Activated B cell treated with CpG ODN at 0.5 μM for 24 hours (primary cell): ENCODE measurements at places on chromosomes 3 and 15. TPM values are rescaled to one million over a fixed set of nuclear protein-coding genes. Genes with fewer than 3 reads are reported as not detected.

- no peak overlapping the region for H3K4me3 ChIP-seq
- peaks cover 31% of the 10 kb centered on the region for H3K4me1 ChIP-seq
- H3K27me3 ChIP-seq = no peaks in the 10 kb centered on the region
- no peak for DNase-seq
- no peak overlapping the region for H3K27ac ChIP-seq
These were observed 117.6 kb downstream of the TBL1XR1 start for GRCh38 chr3:177079684-177080083.

- no peak overlapping the region for H3K4me3 ChIP-seq
- DNase-seq = no peak
- H3K36me3 ChIP-seq = peaks cover 27% of the 10 kb centered on the region
- H3K27me3 ChIP-seq = peaks cover 6% of the 10 kb centered on the region
These were observed 5.1 kb upstream of the MUC20 start for GRCh38 chr3:195715583-195716266.

- DNase-seq = no peak
- no peak overlapping the region for H3K27ac ChIP-seq
- no peaks in the 10 kb centered on the region for H3K4me1 ChIP-seq
- no peaks in the 10 kb centered on the region for H3K36me3 ChIP-seq
These were observed 343.8 kb upstream of the FRG2C start for GRCh38 chr3:75320369-75320768.

GRCh38 chr15:29638781-29639180 lies 183.5 kb downstream of the TJP1 start:
- no peak overlapping the region for H3K4me3 ChIP-seq
- H3K27me3 ChIP-seq = no peaks in the 10 kb centered on the region
- no peaks in the 10 kb centered on the region for H3K36me3 ChIP-seq
- H3K4me1 ChIP-seq = no peaks in the 10 kb centered on the region
- no peak overlapping the region for H3K27ac ChIP-seq

- H3K4me3 ChIP-seq = peak overlapping the region; percentile 52
- peaks cover 33% of the 10 kb centered on the region for H3K4me1 ChIP-seq
- H3K27me3 ChIP-seq = peaks cover 8% of the 10 kb centered on the region
- H3K36me3 ChIP-seq = no peaks in the 10 kb centered on the region
These were observed 43.0 kb upstream of the TLE3 start for GRCh38 chr15:70140543-70141375.

GRCh38 chr15:78390826-78391225 lies 47.2 kb upstream of the IREB2 start:
- no peaks in the 10 kb centered on the region for H3K4me1 ChIP-seq
- H3K27me3 ChIP-seq = peaks cover 18% of the 10 kb centered on the region
- no peaks in the 10 kb centered on the region for H3K36me3 ChIP-seq
- H3K27ac ChIP-seq = no peak overlapping the region
- DNase-seq = no peak

The FGF12 gene
- total RNA-seq = not detected in 2 replicates

The FBXW12 gene
- not detected in 2 replicates for total RNA-seq

DNA sequence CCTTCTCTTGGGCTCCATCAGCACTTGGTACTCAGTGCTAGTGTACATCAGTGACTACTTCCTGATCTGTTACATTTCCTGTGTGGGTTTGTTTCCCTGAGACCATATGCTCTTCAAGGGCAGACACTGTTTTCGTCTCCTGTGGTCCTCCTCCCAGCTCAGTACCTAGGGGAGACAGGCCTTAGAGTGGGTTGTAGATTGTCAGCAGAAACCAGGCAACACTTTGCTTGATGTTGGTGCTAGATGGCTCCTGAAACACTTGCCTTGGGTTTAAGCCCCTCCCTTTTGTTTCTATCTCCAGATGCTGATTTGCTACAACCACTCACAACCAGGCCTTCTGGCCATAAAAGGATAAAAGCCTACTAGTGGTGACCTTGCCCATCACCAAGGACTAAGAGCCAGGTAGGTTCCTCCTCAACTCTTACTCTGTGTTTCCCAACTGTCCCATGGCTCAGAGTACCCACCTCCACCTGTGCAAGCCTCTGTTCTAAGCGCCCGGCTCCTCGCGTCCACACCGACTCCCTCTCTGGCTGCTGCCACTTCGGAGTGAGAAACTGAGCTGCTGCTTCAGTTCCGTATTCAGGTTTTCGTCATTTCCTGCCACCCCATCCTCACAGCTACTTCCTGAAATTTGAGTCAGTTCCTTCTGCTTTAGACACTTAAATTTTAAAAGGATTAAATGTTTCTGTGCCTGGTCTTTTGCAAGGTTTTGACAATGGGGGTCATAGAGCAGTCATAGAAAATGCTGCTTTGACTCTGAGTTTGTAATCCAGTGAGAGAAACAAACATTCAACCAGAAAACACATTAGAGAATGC lies at the start of gene HCLS1:
Gene HCLS1 (minus strand): TSS at position 548 of the 816 bp plus-strand sequence. CDS start 2,556 bp downstream, outside the sequence.
- DNase-seq = peak; percentile 73
- peaks cover 55% of the 10 kb centered on the region for H3K4me1 ChIP-seq

The RARB gene
- not detected in 2 replicates for total RNA-seq

- H3K4me3 ChIP-seq = no peak overlapping the region
- no peaks in the 10 kb centered on the region for H3K36me3 ChIP-seq
- no peak overlapping the region for H3K27ac ChIP-seq
- H3K4me1 ChIP-seq = no peaks in the 10 kb centered on the region
These were observed 33.7 kb upstream of the RBMS3 start for GRCh38 chr3:29247088-29247745.

DNA sequence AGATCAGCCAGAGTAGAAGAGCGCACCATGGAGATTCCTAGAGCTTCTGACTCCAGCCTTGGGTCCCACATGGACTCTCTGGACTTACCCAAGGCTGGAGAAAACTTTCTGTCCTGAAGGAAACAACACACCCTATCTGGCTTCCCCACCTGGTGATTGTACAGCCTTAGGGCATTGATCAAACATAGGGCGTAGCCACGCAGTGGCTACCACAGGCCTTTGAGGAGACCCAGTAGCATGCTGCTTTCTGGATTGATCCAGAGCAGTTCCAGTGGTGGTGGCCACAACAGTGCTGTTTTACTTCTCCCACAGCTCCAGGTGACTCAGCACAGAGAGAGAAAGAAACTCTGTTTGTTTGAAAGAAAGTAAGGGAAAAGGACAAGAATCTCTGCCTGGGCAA lies 23.5 kb downstream of the PYDC2 start:
- H3K27me3 ChIP-seq = peaks cover 5% of the 10 kb centered on the region
- H3K36me3 ChIP-seq = no peaks in the 10 kb centered on the region
- no peak for DNase-seq
- H3K4me1 ChIP-seq = no peaks in the 10 kb centered on the region

The CIB2 gene
- total RNA-seq = 3.5 and 3.7 TPM in 2 replicates

GRCh38 chr15:80992441-80992840 lies 2.8 kb upstream of the MESD start:
- H3K4me1 ChIP-seq = peaks cover 34% of the 10 kb centered on the region
- no peak for DNase-seq
- peaks cover 6% of the 10 kb centered on the region for H3K36me3 ChIP-seq
- no peak overlapping the region for H3K4me3 ChIP-seq
- H3K27me3 ChIP-seq = no peaks in the 10 kb centered on the region
- H3K27ac ChIP-seq = no peak overlapping the region

DNA sequence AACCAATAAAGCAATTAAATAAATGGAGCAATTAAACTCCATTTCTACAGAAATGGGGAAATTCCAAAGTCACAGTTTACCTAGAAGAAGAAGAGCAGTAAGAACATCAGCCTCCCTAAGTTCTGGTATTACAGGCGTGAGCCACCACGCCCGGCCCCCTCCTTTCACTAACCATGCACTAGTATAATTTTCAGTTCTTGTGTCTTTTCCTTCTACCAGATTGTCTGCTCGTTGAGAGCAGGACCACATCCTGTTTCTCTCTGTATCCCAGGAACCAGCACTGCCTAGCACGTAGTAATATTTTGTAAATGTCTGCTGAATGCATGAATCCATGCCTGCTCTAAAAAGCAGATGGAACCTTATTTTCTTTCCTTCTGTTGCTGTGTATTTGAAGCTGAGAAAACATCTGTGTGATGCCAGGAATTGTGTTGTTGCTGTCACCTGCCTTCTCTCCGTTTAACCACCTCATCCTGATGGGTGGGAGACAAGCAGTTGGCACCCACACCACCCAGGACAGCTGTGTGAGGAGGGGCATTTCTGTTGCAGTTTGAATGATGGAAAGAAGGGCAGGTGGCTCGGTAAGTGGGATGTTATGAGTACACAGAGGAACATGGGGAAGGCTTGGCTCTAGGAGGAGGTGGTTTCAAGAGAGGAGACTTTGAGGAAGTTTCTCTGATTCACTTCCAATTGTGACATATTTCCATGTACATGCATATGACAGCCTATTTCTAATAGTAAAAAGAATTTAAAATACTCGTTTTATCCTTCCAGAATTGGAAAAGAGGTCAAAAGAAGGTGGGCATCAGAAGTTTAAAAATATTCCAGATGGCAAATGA lies 30.1 kb downstream of the PXYLP1 start:
- H3K4me3 ChIP-seq = no peak overlapping the region
- DNase-seq = no peak
- no peaks in the 10 kb centered on the region for H3K27me3 ChIP-seq
- no peaks in the 10 kb centered on the region for H3K36me3 ChIP-seq
- peak overlapping the region; percentile 19 for H3K27ac ChIP-seq
